Fibroblast of skin of back (primary cell): ENCODE measurements at places on chromosomes 12 and 14.

- DNase-seq: peak; percentile 68
Observed at GRCh38 chr14:77133720-77134338, 7.8 kb downstream of the ZDHHC22 start.

DNA sequence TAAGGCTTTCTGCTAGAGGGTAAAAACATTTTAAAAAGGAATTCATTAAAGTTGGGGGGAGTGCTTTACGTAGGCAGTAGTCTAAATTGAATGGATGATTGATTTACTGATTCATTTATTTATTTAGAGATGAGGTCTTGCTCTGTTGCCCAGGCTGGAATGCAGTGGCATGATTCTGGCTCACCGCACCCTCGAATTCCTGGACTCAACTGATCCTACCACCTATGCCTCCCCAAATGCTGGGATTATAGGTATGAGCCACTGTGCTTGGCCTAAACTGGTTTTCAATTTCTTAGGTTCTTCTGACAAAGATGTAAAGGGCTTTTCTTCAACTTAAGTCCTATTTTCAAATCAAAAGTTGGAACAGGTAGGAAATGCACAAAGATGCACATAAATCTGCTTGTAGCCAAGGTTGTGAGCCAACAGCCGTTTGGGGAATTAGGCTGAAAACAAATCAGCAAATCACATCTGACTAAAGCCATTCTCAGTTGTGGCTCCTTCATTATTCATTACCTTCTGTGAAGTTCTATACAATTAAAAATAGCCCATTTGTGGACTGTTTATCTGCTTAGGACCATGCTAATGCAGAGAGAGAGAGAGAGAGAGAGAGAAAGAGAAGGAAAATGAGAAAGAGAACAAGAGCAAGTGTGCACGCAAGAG is 218.0 kb downstream of the PPM1H start:
- no peak for DNase-seq

- no peak for DNase-seq
Observed at GRCh38 chr14:34662561-34663088, 32.7 kb upstream of the SNX6 start.

DNA sequence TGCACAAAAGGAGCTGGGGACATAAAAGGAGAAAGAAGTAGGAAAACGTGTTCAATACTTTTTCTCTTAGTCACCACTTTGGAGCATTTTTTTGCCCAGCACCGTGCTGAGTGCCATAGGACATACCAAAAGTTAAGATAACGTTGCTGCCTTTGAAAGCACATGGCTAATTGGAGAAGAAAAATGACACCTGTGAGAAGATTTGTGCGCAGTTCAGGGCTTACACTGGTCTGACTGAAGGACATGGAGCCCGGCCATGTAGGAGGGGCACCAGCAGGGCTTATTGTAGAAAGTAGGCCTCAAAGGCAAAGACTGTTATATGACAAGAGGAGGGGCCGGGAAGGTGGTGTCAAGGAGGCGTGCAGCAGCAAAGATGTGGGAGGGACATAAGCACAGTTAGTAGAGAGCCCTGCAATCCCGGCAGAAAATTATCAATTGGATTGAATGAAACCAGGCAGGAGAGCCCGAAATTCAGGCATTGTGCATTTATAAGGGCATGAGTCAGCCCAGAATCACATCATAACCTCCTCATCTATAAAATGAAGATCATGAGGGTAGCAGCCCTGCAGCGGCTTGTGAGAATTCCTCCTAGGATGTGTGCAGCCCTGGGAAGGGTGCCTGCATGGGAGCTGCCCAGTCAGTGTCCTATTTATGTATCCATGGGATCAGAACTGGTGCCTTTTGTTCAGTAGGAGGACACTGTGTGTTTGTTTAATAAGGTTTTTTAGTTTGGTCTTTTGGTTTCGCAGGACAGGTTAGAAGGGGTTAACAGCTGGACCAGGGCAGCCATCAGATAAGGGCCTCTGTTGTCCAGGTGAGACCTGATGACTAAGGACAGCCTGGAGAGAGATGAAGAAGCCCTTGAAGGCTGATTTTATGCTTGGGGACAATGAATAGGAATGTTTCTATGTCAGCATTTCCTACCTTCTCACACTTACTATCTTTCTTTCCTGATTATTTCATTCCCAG is 122.4 kb downstream of the GPR135 start:
- DNase-seq: peak; percentile 41
